ENCODE measurements at places on chromosomes 7 and 10.

- DNase-seq: no peak
Measured at GRCh38 chr10:100024748-100025147, 15.0 kb upstream of the DNMBP start.

- DNase-seq: no peak
Measured at GRCh38 chr7:117324960-117325359, 2.1 kb upstream of the WNT2 start.

- no peak for DNase-seq
Measured at GRCh38 chr10:133058331-133059092, 29.2 kb upstream of the ADGRA1 start.

DNA sequence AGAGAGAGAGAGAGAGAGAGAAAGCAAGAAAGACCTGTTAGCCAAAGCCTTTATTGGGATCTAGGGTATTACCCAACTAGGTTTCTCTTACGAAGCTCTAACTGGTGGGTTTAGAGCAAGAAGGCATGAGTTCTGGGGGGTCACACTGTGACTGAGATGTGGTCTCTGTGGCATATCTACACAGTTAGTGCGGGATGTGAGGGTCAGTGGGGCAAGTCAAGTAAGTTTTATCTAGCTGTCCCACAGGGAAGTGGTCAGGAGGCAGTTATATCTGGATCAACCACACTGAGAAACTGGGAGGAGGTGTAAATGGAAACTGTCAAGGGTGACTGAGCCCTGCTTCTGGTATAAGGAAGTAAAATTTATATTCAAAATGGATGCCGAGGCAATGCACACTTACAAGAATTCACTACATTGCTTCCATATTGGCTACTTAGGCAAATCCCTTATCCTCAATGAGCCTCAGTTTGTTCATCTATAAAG lies 331.6 kb upstream of the HPS1 start:
- no peak for DNase-seq

- no peak for DNase-seq
Measured at GRCh38 chr10:102870221-102870620, 951 bp downstream of the AS3MT start.

Data from cardiac fibroblast (primary cell).